ENCODE measurements at places on chromosomes 3 and 15.

DNA sequence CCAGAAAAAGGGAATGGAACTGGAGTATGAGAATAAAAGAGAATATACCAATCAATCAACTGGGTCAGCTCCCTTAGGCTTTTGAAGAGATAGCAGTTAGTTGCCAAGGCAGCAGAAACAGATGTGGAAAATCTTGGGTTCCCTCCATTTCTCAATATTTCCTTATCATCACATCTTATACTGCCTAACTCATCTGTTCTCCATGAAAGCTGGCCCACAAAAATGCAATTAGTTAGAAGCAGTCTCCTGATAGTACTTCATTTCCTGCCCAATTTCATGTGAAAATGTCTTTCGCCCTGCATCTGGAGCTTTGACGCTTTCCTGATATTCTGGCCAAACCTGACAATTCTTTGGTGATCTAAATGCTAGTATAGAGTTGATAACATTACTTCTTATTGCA, 30.1 kb upstream of the SPTSSB start:
- no peak for DNase-seq

DNA sequence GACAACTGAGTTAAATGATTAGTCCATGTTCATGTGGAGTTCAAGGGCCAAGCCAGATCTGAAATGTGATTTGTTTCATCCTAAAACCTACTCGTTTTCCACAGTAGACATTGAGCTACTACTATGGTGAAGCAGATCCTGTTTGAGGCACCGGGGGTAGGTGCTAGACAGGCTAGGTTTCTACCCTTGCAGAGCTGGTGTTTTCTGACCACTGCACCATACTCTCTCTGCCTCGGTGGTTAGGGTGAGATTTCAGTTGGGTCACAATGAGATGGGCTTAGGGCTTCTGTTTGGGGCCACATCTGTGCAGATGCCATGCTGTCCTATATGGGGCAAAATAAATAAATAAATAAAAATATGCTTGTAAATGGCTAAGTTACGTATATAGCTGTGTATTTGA, 99.3 kb downstream of the OXNAD1 start:
- DNase-seq = no peak

GRCh38 chr15:93173369-93173768, 84.4 kb upstream of the RGMA start:
- DNase-seq = no peak

GRCh38 chr3:106299300-106300098, 430.7 kb upstream of the CBLB start:
- no peak for DNase-seq

DNA sequence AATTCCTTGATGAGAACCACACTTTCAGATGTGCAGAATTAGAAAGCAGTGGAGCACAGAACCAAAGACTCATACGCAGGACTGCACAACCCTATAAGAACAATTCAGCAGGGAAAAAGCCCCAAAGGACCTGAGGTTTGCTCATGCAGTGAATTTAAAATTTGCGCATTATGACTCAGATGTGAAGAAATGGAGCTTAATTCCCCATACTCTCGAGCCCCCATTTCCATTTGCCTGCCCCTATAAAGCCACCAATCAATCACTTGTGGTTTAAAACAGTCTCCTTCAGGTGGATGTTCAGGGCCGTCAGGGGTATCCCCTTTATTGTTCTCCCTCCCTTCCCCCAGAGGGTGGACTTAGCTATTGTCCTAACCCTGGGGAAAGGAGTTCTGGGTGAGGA, 221.2 kb downstream of the IGSF11 start:
- DNase-seq = no peak

GRCh38 chr3:48247401-48247811, 6.5 kb downstream of the ZNF589 start:
- DNase-seq = no peak

DNA sequence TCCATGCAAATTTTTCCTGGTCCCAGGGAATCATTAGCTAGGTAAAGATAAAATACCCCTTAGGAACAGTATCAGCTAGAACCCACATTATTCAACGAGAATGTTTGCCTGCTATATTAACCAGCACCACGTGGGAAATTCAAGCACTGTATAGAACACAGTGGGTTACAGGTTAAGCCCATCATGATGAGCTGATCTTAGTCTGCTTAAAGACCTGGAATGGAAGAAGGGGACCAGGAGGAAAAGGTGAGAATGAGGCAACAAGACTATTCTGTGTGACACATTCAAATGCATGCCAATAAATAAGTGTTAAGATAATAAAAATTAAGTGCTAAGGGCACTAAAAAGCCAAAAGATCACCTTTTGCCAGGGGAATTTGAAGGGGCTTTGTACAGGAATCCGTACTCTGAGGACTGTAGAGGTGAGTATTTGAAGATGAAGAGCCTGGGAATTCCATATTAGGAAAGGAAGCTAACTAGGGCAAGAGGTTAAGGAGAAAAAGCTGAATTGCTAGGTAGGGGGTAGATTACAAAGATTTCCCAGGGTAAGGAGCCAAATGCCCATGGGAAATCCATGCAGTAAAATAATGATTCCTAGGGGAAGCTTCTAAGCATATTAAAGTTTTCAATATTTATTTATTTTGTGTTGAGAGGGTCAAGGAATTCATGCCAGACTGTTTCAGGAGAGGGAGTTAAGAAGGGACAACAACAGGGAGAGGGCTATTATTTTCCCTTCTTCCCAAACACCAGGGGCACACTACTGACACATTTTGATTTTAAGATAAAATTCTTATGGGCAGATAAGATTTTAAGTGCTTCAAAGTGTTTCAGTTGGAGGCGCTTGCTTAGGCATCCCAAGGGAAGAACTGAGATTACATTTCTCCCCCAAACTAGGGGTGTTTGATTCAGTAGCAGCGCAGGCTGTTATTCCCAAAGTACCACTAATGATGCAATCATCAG, 2.3 kb upstream of the MED12L start:
- no peak for DNase-seq

DNA sequence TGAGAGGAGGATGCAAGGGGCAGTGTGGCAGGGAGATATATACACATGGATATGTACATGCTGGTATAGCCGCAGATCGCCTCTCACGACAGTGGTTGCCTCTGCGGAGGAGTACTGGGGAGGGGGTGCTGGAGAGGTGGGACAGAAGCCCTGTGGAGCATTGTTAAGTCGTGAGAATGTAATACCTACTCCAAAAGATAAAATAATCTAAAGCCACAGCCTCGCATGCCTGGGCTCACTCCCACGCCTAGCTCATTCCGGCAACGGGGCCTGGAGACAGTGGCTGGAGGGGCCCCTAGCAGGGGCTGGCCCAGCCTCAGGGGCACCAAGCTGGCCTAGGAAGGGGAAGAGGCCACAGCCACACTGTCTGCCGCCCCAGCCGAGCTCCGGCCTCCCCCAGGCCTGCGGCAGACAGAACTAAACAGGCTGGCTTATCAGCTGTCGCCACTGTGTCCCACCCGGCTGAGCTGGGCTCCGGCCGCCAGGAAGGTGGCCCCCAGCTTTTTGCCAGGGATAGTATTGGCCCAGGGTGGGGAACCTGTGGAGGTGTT, 65.1 kb upstream of the LCTL start:
- DNase-seq = no peak

DNA sequence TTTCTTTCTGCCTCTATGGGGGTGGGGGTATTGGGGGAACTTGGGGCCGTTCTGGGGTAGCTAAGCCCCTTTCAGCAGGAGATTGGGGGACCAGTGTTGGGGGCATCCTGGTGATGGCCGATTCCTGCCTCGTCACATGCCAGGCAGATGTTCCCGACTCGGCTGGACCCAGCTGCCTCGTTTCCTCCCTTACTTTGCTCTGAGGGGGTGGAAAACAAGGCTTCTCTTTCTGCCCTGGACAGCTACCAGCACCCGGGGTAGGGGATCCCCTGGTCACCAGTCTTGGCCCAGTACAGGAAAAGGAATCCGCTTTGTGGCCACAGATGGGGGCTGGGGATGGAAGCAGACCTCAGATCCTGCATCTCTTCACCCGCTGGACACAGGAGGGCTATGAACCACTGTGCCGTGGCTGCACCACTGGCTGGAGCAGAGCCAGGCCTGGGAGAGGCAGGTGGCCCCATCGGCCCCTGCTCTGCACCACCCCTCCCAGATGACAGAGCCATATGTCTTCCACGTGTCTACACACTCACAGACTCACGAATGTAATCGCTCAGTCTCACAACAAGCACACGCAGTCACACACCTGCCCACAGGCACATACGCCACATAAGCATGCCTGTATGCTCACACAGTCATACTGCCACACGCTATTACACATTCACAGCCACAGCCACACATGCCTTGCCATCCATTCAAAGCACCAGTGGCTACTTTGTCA, 12.4 kb downstream of the SNX33 start:
- no peak for DNase-seq

- DNase-seq = no peak
Measured at GRCh38 chr3:179526989-179527391, 35.7 kb upstream of the ACTL6A start.

DNA sequence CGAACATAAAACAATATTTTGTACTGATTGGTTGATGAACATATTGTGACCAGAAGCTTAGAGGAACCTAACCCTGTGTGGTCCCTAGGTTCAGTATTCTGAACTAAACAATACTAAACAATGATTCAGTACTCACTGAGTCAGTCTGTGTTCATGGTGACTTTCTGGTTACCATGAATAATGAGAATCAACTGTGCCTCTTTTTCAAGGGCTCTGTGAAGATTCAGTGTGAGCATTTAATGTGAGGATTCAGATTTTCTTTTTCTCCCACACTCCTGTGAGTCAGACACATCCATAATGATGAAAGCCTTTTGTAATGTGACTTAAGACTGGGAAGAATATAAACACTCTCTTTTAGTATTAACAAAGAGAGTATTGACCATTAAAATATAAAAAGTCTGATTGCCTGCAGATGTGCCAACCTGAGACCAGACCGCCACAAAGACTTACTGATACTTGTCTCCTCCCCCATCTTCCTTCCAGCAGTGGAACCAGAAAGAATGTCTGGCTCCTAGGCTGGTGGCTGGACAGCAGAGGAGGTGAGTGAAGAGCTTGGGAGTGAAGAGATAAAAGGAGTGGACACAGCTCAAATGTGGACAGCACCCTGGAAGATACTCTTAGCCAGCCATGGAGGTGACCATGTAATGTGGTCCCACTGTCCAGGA, 17.6 kb upstream of the ACTL6A start:
- DNase-seq = no peak

GRCh38 chr3:64717872-64718613, 30.2 kb upstream of the ADAMTS9 start:
- DNase-seq = no peak

- no peak for DNase-seq
Measured at GRCh38 chr3:54309601-54310000, 187.2 kb downstream of the CACNA2D3 start.

DNA sequence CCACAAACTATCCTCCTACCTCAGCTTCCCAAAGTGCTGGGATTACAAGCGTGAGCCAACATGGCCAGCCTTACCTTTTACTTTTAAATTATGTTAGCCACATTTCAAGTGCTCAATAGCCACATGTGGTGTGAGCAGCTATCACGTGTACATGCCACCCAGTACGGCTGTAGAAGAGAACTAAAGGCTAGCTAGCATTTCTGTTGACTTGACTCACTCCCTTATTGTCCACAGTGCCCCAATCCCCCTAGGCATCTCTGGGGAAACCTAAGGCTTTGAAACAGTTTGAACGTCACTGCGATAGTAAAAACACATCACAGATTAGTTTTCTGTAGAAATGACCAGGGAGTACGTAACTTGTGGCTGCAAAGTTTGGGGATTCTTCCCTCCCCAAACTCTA, 12.0 kb downstream of the C15orf40 start:
- no peak for DNase-seq

GRCh38 chr15:64044300-64045100, 1.8 kb downstream of the DAPK2 start:
- DNase-seq = no peak

- DNase-seq = no peak
Measured at GRCh38 chr3:4827767-4828166, 151.5 kb upstream of the BHLHE40 start.

DNA sequence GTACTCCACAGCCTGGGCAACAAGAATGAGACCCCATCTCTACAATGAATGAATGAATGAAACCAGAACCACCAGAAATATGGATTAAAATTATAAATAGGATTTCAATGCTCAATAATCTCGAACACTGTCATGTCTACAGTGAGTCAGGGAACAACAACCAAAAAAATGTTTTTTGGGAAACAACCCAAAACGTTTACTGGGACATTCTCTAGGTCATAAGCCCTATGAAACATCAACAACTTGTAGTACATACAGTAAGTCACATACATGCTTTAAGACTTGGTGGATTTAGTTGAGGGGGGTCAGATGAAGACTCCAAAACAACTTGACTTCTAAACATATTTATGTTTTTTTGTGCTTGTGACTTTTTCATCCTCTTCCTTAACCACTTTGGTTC, 511.2 kb downstream of the FOXP1 start:
- no peak for DNase-seq

- DNase-seq = peak; percentile 16
Measured at GRCh38 chr3:72657666-72658065, 190.6 kb downstream of the SHQ1 start.

DNA sequence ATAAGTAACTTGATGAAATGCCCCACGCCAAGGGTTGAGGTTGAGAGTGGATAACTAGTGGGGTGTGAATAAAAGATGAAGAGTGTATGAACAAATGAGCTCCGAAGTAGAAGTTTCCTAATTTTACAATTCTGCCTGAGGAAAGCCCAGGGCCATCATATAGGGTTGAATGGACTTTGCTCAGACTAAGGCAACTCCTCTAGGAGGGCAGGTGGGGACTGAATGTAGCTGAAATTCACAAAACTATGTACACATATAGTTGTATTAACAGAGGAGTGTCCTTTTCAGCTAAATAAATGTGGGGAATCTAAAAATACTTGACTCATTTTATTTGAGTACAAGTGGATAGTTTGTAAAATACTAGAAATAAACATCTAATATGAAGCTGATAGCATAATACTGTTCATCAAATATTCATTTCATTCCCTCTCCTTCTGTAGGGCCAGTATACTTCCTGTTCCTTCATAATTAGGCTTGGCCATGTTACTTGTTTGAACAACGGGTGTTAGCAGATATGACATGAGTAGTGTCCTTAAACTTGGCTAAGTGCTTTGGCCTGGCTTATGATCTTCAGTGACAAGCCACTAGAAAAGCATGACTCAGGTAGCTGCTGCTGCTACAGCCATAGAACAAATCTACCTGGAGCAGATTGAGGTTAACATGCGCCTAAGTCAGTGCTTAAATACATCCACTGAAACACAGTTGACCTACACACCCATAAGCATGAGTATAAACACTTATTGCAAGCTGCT, 26.5 kb downstream of the PLSCR1 start:
- no peak for DNase-seq

Measured in stimulated activated CD8-positive, alpha-beta memory T cell treated with anti-CD3 and anti-CD28 coated beads, Interleukin-4, amount 100 ng/mL, for 24 hours (primary cell).